ENCODE measurements at places on chromosomes 6 and 20.

- no peak for DNase-seq
These were observed 256.6 kb downstream of the KHDC1L start for GRCh38 chr6:72968704-72969103.

DNA sequence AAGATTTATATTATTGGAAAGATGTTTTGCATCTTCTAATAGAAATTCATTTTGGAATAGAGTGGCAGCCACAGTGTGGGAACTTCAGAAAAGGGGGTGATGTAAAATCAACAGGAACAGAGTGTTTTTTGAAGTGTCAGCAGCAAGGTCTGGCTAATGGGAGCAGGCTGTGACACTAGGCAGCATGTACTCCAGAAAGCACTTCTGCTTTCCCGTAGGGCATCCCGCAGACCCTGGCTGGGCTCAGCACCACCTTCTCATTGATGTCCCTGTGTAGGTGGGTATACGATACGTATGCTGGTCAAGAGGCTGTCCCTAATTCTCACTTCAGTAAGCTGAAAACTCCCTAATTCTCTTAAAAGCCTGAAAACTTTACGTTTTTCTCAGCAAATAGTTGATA lies 74.7 kb downstream of the EYA4 start:
- no peak for DNase-seq

- DNase-seq, result no peak
These were observed 68.4 kb upstream of the FABP7 start for GRCh38 chr6:122710908-122711635.

DNA sequence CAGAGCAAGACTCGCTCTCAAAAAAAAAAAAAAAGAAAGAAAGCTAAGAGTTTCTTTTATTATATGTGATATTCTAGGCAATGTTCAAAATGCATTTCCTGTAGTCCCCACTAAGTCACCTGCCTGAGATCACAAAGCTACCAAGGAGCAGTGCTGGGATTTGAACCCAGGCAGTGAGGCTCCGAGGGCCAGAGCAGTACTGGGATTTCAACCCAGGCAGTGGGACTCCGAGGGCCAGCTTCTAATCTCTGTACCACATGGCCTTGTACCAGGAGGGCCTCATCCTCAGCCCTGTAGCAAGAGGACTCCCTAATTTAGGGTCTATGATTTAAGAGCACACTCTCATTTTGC lies 39.7 kb downstream of the ZMYND8 start:
- no peak for DNase-seq

DNA sequence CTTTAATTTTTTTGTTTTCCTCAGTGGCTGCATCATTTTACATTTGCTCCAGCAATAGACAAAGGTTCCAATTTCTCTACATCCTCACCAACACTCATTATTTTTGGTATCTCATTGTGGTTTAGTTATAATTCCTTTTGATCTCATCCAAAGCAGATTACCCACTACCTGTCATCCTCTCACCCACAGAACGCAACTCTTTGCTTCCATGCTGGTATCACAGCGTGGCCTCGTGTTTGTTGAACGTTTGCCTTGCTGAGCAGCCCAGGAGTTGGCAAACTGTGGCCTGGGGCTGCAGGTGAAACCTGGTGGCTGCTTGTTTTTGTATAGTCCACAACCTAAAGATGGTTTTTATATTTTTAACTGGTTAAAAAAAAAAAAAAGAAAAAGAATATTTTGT lies 181.9 kb downstream of the BCAS1 start:
- DNase-seq, result no peak

GRCh38 chr6:27814665-27815424 lies 97.4 kb downstream of the OR2B2 start:
- DNase-seq, result no peak

- DNase-seq, result no peak
These were observed 33.0 kb downstream of the FOXP4 start for GRCh38 chr6:41579088-41579610.

DNA sequence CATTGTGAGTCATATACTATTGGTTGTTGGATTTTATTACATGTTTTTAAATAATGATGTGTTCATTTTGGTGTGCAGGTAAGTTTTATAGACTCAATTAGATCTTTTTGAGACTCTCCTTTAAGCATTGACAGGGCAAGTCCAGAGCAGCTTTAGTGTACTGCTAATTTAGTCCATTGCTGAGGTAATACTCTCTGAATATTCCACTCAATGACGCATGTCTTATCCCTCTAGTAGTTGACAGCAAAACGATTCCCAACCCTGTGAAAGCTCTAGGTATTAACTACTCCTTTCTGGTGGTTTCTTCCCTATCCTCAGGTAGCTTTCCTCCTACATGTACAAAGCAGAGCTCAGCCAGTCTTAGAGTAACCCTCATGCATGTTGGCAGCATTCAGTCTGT lies 373.5 kb upstream of the MAP3K7 start:
- DNase-seq, result no peak

DNA sequence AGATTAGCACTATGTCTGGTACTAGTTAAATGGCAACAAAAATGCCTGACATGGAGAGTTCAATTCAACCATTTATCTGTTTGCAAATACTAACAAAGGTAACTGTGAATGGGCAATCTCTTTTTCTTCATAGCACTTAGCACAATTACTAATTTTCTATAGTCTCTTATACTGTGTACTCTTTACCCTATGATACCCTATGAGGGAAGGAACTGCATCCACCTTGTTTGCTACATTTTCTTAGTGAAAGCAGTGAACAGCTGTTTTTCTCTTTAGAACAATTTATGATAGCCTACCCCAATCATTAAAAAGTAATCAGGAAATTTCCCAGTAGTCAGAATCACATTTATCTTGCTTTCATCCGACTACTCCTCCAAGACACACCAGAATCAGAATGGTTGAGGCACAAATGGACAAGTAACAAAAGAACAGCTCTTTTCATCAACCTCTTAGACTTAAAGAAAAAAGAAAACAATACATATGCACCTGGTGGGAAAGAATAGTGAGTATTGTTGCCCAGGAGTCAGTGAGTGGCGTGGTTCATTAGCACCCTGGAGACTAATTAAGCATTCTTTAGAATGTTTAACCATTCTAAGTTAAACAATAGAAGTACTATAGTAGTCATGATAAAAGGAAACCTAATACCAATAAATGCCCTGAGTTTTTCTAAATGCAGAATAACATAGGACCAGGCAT lies 16.7 kb downstream of the ZNF292 start:
- DNase-seq, result no peak

DNA sequence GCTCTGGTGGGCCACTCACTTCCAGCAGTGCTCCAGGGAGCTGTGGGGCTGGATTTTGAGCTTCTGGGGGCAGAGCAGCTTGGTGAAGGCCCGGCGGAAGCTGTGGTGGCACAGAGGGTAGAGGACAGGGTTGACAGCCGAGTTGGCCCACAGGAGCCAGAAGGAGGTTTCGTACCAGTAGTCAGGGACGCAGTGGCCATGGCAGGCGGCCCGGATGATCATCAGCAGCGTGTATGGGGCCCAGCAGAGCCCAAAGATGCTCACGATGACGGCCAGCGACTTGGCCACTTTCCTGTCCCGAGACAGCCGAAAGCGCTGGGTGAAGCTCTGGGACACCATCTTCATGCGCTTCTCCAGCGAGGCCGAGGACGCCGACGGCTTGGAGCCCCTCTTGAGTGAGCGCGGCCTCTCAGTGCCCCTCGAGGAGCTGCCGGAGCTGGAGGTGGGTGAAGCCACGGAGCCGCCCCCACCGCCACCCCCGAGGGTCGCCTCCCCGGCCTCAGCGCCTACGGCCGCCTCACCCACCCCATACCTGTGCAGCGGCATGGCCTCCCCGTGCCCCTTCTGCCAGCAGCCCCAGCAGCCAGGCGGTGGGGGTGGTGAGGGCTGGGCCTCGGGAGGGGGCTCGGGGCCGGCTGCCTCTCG lies 4.0 kb downstream of the HRH3 start:
- no peak for DNase-seq

DNA sequence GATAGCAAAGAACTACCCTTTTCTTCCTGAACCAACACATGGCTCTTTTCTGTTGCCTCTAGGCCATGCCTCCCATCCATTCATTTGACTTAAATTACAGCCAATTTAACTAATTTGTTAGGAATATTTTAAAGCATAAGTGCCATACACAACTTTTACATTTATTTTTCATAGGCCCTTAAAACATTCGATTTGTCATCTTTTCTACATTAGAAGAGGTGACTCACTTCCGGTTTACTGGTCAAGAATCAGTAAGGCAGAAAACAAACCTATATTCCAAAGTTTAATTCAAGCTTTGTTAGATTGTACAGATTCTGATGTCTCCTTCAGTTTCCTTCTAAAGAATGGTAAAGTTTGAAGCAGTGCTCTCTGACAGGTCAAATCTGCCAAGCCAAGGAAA lies 344.3 kb downstream of the SAMD5 start:
- DNase-seq, result no peak

GRCh38 chr6:6588064-6588923 lies at the start of gene LY86:
Gene LY86 (plus strand): TSS chr6:6588720. CDS start chr6:6588735, 15 bp downstream.
- no peak for DNase-seq

DNA sequence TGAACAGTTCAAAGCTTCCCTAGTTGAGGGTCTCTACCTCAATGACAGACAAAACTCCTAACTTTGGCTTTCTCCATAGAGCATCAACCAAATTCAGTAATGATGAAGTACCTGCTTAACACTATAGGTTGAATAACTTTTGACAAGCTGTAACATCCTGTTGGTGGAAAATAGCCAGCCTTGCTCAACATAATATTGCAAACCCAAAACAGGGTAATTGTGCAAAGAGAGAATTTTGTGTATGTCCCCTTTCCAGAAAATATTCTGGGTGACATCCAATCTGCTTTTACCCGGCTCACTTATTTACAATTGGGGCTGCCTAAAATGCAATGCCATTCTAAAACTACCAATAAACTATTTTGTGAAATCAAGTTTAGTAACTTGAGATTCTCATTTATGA lies 72.8 kb downstream of the ATXN1 start:
- DNase-seq, result no peak

Data from activated naive CD8-positive, alpha-beta T cell treated with anti-CD3 and anti-CD28 coated beads, Interleukin-2, amount 50 U/mL, for 16 hours (primary cell).